ENCODE measurements at places on chromosomes 6 and 20.

DNA sequence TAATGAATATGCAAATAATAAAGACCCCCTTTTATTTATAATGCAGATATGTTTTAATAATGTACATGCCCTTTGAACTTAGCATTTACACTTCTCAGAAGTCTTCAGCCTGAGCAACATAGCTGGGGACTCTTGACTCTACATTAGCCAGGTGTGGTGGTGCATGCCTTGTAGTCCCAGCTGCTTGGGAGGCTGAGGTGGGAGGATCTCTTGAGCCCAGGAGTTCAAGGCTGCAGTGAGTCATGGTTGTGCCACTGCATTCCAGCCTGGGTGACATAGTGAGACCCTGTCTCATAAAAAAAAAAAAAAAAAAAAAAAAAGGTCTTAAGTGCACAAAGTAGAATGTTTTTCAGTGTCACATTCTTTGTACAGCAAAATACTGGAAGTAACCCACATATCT, 17.3 kb upstream of the MAPK13 start:
- DNase-seq: no peak

- DNase-seq: no peak
Measured at GRCh38 chr20:12591949-12592470, 416.8 kb upstream of the SPTLC3 start.

DNA sequence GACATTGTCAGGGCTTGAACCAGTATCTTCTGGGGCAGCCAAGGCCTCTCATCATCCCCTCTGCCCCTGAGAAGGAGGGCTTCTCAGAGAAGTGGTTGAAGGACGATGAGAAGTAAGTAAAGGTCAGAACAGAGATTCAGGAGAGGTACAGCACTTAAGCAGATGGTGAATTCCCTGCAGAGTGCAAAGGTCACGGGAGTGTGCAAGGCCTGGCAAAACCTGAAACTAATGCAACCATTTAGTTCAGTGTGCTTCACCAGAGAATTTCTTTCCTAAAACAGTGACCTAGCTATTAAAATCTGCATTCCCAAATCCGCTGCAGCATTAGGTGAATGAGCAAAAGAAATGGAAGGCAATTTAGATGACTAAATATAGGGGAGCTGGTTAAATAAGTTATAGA, 58.4 kb downstream of the TRERF1 start:
- DNase-seq: no peak

- peak; percentile 25 for DNase-seq
Measured at GRCh38 chr6:84575264-84575663, 189.1 kb downstream of the TBX18 start.

DNA sequence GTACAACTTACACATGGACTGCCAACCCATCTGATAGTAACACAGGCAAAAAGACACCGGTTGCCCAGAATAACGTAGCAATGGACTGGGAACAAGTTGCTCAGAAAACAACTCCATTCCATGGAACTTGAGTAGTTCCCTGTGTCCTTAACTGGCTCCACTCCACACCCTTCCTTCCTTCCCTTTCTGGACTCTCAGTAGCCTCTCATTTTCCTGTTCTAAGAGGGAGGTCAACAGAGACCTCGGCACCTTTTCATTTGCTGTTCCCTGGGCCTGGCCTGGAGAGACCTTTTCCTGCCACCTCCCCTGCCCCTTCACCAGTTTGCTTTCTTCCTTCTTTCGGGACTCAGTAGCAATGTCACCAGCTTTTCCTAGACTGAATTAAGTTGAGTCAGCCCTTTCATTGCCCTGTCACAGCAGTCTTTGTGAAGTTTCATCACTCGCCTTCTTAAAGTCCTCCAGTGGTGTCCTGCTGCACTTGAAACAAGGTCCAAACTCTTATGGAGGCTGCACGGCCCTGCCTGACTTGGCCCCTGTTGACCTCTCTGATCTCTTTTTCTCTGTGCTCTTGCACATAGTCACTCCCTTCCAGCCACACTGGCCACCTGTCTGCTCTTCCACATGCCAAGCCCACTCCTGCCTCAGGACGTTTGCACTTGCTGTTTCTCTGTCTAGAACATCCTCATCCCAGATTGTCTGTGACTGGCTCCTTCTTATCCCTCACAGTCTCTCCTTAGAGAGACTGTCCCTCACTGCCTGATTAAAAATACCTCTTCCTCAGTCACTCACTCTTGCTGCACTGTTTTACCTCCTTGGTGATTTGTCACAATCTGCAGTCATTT, 90.8 kb downstream of the KCNB1 start:
- no peak for DNase-seq

- DNase-seq: no peak
Measured at GRCh38 chr6:14443629-14444268, 326.2 kb downstream of the CD83 start.

- peak; percentile 6 for DNase-seq
Measured at GRCh38 chr6:68211242-68211795, 423.8 kb upstream of the ADGRB3 start.

- DNase-seq: no peak
Measured at GRCh38 chr6:91097364-91097763, 510.5 kb upstream of the MAP3K7 start.

GRCh38 chr6:87858440-87858839, 156.4 kb upstream of the AKIRIN2 start:
- no peak for DNase-seq

GRCh38 chr20:57445298-57445697, 54.1 kb downstream of the RBM38 start:
- no peak for DNase-seq

GRCh38 chr20:24405810-24406209, 63.6 kb upstream of the SYNDIG1 start:
- DNase-seq: no peak

GRCh38 chr6:136471372-136471771, 78.8 kb downstream of the MAP7 start:
- no peak for DNase-seq

DNA sequence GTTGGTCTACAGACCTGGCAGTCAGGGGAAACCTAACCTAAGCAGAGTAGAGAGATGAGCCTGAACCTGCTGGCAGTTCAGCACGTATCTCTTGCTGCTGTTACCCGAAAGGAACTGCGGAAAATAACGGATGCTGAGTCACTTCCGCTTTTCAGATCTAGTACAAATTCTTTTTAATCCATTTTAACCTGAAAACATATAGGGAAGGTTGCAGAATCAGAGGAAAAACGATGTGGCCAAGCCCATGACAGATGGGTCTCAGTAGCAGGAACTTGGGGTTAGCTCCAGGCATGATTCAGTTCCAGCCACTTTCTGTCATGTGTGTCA, 351.9 kb upstream of the PRND start:
- DNase-seq: peak; percentile 29

DNA sequence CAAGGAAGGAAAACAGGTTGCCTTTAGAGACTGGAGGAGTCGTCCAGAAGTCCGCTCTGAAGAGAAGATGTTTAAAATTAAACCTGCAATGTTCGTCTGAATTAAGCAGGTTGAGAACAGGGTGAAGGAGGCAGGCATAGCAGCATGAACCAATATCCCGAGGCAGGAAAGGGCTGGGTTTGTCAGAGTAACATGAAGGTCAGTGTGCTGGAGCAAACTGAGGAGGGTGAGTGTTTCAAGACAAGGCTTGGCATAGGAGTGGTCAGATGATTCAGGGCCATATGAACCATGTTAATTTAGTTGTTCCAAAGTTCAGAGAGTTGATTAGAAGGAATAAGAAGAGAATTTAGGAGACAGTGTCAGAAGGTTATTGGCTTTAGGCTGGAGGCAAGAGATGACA, 93.3 kb downstream of the UTRN start:
- DNase-seq: peak; percentile 46

DNA sequence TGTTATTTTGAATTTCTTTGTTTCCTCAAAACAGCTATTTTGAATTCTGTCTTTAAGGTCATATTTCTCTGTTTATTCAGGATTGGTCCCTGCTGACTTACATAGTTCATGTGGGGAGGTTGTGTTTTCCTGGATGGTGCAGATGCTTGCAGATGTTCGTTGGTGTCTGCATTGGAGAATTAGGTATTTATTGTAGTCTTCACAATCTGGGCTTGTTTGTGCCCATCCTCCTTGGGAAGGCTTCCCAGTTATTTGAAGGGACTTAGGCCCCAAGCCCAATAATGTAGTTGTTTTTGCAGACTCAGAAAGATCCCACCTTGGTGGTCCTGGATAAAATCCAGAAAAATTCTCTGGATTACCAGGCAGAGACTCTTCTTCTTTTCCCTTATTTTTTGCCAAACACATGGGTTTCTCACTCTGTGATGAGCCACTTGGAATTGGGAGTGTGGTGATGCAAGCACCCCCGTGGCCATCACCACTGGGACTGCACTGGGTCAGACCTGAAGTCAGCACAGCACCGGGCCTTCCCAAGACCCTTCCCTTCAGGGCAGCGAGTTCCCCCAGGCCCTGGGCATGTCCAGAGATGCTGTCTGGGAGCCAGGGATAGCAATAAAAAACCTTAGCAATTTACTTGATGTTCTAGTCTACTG, 81.6 kb upstream of the EZR start:
- DNase-seq: no peak

GRCh38 chr6:18515767-18516166, 128.6 kb downstream of the RNF144B start:
- DNase-seq: peak; percentile 56

GRCh38 chr20:47501116-47501481, 588 bp upstream of the NCOA3 start:
- no peak for DNase-seq
